ENCODE measurements at places on chromosomes 12 and 14.

GRCh38 chr14:52861403-52861802 is 70.0 kb upstream of the GNPNAT1 start:
- DNase-seq = no peak

GRCh38 chr12:65463611-65464010 is 185.1 kb downstream of the MSRB3 start:
- DNase-seq = no peak

DNA sequence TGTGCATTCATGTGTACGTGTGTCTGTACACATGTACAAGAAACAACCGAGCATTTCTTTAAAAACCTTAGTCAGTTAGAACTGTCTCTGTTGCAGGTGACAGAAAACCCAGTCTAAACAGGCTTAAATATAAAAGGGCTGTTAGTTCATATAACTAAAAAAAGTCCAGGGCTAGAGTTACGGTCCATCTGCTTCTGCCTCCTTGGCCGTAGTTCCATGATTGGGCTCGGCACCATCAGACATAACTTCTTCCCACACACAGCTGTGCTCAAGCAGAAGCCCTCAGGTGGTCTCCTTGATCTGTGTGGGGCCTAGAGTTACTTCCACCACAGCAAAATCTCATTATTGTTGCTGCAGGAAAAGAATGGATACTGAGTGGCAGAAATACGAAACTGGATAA is 34.6 kb downstream of the CKB start:
- DNase-seq = no peak

DNA sequence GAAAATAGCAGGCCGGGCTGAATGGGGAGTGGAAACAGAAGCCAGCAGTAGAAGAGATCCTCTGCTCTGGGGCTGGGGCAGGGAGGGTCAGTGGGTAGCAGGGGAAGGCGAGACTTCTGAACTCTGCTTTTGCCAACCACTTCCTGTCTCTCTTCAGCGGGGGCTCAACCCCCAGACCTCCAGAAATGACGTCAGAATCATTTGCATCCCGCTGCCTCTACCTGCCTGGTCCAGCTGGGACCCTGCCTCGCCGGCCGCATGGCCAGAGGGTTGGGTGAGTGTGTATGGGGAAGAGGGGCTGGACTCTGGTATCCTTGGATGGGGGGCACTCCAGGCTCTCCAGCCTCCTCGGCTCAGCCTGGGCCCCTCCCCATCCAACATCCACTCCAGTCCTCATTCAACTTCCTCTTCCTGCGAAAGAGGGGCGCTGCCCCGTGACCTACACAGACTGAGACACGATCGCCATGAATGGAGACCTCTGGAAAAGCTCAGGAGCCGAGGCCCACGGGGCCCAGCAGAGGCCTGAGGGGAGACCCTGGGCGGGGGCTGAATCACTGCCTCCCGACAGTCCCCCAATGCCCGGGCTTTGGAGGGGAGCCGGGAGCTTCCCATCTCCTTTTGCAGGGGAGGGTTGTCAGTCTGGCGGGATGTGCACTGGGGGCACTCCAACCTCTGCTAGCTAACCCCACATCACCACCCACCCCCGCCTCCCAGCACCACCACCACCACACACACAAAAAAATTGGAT is 458 bp upstream of the HOXC4 start:
- no peak for DNase-seq

DNA sequence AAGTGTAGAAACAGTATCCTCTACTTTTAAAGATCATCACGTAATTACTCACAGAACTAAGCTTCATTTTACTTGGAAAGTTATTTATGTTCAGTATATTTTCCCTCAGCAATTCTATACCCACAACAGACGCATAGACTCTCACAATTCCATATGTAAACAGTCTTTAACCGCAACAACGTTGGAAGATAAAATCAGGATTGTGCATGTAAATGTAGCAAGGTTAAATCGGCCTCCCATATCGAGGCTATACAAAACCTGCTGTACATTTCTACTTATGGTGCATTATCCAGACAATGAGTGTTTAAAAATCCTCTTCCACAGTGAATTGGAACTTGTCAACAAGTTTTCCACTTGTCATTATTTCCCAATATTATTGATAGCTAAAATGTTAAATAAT is 581.1 kb downstream of the SLC16A7 start:
- DNase-seq = no peak

DNA sequence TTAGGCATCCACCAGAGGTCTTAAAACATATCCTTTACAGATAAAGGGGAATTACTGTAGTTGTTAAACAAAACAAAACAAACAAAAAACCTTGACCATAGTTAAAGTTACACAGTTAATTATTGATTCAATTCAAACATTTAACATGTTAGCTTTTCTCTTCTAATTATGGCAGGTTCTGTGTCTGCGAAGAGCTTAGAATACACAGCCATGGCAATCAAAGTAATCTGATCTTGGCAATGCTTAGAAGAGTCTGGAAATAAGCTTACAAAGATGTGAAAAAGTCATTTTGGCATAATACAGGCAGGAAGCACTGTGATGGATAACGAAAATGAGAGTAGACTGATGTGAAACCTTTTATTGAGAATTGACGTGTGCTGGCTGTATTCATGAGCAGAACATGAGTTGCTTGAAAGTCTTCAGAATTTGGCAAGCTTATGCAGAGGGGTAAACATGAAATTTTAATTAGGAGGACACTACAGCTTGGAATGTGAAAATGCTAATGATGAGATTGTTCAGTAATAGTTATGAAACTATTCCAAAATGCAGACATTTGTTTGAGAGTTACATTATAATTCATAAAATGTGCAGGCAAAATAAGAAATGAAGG is 629.6 kb downstream of the FSCB start:
- DNase-seq = no peak

DNA sequence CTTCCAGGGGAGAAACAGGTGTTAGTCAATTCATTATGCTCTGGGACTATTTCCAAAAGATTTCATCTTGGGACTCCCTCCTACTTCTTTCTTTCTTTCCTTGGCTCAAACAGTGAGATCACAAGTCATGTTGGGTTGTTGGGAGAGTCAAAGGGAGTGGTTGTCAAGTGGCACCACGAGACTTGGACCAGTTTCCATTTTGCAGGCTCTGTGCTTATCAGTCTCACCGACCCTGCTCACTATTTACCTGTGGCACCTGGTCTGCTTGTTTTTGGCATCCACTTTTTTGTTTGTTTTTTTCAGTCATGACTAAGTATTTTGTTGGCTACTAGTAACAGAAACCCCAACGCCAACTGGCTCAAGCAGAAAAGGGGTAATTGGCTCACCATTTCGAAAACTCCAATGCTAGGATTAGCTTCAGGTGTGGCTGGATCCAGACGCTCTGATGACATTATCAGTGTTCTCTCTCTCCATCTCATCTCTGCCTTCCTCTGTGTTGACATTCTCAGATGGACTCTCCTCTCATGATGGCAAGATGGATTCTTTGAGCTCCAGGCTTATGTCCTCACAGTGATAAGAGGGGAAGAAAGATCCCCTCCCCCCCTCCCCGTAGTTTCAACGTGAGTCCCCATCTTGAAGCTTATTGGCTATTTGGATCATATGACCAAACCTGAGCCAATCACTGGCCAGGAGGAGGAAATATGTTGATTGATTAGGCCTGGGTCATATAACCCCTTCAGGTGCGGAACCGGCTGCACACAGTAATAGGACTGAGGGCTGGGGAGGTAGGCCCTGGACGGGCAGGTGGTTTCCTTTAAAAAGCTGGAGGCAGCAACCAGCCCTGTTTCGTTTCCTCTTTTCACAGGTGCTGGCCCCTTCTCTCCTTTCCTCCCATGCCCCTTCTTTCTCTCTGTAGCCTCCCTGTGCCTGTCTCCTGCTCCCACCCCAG is 84.2 kb downstream of the AACS start:
- no peak for DNase-seq

DNA sequence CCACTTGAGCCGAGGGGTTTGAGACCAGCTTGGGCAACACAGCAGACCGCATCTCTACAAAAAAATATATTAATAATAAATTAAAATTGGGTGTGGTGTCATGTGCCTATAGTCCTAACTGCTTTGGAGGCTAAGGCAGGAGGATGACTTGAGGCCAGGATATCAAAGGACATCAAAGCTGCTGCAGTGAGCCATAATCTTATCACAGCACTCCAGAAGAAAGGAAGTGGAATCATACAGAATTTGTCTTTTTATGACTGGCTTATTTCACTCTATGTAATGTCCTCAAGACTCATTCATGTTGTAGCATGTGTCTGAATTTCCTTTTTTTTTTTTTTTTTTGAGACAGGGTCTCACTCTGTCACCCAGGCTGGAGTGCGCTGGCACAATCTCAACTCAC is 43.9 kb upstream of the NUDT4 start:
- DNase-seq = no peak

DNA sequence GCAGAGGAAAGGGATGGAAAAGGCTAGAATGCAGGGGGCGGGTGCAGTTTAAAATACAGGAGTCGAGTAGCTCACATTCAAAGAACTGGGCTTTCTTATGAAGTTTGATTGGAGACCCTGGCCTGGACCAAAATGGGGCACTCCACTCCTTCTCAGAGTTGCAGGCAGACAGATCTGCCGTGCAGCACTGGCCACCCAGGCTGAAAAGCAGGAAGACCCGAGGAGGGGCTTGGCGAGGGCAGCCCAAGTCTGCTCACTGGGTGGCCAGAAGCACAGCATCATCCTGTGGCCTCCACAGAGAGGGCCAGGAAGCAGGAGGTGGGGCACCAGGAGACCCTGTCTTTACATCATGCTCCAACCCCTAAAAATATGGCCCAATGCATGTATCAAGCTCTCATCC is 109.1 kb upstream of the BCL2L14 start:
- no peak for DNase-seq

- DNase-seq = no peak
Observed at GRCh38 chr12:93292731-93293566, 84.8 kb upstream of the NUDT4 start.

DNA sequence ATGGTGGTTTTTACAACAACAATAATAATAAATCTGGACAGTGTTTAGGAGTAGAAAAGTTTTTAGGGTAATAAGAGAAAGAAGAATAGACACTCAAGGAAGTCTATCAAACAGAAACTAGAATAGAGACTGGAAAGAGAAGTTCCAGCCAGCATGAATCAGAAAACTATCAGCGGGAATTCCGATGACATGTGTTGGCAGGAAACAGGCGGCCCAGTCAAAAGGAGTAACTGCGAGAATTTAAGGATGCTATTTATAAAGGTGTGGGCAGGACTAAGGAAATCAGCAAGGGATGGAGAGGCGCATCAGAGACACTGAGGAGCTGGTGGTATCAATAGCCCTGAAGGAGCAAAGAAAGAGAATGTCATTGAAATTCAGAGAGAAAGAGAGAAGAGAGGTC is 89.9 kb downstream of the TBX5 start:
- no peak for DNase-seq
